ENCODE measurements at places on chromosomes 16 and 17.

DNA sequence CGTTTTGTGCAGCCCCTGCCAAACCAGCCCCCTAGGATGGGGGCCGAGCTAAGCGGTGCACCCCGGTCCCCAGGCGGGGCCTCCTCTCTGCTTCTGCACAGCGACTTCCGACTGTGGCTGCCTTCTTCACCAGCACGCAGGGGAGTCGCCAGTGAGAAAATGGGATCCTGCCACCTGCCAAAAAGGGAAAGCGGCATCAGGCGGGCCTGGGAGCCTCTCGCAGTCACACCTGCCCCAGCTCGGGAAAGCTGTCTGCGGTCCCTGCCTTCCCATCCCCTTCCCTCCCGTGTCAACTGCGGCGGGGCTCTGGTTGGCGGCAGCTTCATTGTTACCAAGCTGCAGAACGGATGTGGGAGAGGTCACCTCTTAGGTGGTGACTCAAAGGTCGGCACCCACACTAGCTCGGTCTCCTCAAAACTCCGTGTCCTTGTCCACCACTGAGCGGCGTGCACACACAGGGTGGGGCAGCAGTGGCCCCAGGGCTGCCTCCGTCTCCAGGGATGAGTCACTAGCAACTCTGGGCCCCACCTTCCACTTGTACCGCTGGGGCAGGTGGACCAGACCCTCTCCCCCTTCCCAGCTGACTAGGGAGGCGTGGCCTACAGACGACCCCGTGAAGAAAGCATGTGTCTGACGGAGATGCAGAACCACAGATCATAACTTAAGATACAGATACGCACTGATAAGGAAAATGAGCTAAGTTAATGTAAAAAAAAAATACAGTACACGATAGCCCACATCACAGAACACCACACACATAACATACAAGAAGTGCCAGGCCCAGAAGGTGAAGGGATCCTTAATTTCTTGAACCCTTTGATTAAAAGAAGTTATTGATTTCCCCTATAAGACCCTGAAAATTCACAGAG, 1.5 kb upstream of the PCYT2 start:
- DNase-seq, result no peak

- no peak for DNase-seq
Measured at GRCh38 chr16:85736921-85737320, 14.0 kb downstream of the C16orf74 start.

DNA sequence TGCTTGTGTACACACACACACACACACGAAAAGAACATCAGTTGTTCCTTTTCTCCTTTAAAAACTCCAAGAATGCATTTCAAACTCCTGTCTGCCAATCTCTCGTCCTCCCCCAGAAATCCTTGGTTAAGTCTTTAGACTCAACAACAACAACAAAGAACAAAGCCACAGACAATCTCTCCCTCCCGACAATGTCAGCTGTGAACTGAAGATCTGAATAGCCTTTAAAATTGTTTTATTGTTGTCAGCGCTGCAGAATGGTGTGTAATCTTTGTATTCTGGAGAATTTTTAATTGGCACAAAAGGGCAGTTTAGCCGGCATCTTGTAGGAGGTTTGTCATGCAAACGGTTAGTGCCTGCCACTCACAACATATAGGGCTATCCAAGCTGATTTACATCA, 219.5 kb downstream of the MSI2 start:
- DNase-seq, result no peak

DNA sequence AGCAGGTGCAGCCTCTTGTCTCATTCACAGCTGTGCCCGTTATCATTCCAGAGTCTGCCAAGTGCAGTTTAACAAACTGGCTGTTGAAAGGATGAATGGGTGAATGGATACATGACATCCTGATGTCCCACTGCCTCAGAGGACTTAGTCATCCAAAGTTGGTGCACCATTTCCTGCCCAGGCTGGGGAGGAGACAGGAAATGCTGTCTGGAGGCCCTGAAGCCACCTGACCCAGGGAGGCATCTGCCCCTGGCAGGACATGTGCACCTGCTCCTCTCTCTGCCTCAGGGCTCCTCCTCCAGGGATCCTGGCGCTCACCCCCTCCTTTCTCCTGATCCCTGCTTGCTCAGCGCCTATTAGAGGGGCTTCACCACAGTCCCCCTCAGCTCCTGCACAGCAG, 1.8 kb upstream of the CD300C start:
- no peak for DNase-seq

GRCh38 chr16:48384520-48385252, 527 bp downstream of the SIAH1 start:
- DNase-seq, result peak; percentile 89

DNA sequence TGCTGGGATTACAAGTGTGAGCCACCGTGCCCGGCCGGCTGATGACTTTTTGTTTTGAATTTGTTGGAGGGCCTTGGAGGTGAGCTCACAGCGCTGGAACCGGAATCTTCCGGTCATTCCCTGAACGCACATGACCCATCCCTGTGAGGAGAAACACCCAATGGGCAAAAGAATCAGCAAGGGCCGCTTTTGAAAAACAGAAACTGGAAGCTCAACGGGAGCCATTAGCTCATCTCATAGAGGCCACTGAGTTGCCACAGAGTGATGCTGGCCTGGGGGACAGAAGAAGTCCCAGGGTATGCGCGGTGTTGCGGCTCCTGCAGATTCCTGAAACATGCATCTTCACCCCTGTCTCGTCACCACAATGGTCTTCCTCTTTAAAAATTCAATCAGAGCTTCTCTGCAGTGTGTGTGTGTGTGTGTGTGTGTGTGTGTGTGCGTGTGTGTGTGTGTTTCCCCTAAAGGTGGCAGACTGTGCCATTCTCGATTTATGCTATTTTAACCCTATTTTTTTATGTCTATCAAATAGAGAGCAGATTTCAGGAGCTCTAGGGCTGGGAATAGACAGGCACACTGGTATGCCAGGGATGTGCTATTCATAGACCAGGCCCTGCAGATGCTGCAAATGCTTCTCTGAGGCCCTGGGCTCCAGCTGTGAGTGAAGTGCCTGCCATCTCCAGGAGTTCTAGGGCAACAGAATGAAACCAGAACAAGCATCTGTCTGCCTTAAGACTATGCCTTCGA, 68.3 kb downstream of the MARCHF10 start:
- DNase-seq, result no peak

GRCh38 chr17:36546418-36547093, 1.8 kb downstream of the GGNBP2 start:
- no peak for DNase-seq

DNA sequence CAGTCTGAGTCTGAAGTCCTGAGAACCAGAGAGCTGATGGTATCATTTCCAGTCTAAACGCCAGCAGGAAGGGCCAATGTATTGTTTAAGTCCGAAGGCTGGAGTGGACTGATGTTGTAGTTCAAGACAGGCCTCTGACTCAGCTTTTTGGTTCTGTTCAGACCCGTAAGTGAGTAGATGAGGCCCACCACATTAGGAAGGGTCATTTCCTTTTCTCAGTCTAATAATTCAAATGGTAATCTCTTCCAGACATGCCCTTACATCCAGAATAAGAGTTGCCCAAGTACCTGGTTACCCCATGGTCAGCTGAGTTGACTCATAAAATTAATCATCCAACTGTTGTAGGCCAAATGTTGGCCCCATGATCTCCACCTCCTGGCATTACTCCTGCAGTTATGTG, 442.6 kb upstream of the HSBP1 start:
- DNase-seq, result no peak

DNA sequence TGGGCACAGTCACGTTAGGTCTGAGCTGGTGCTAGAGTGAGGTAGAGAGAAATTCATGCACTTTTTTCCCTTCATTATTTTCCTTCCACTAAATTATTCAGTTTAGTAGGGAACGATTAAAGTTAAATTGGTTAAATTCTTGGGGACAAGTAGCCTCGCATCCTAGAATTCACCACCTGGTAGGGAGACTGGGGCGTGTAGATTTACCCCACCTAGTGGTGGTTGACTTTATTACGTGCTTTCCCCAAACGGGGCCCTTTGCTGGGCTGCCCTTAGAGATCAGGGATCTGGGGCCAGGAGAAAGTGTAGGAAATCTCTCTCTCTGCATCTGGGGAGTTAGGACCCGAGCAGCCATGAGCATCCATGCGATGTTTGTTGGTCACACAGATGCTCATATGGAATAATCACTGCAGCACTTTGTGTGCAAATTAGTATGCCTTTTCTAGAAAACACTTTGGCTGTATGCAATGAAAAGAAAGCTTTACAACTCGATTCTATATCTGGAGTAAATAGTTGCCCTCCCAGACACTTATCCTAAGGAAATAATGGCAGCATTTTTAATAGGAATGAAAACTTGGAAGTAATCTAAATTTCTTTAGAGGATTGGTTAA, 107.0 kb downstream of the PLCG2 start:
- DNase-seq, result peak; percentile 69

GRCh38 chr16:74998481-74999218, at the start of gene ZNRF1:
ZNRF1 (plus strand) TSS chr16:74999024; CDS start chr16:74999672, 648 bp downstream.
- DNase-seq, result peak; percentile 97

- DNase-seq, result no peak
Measured at GRCh38 chr17:76534831-76535732, 2.4 kb downstream of the CYGB start.

GRCh38 chr17:58336456-58337209, 8.0 kb upstream of the TSPOAP1 start:
- DNase-seq, result no peak

Measured in GM20000 (cell line).